ENCODE measurements at places on chromosomes 3 and 15.

- DNase-seq, result no peak
Observed at GRCh38 chr3:177127008-177127407, 70.3 kb downstream of the TBL1XR1 start.

- no peak for DNase-seq
Observed at GRCh38 chr3:119810018-119810435, 28.1 kb downstream of the NR1I2 start.

DNA sequence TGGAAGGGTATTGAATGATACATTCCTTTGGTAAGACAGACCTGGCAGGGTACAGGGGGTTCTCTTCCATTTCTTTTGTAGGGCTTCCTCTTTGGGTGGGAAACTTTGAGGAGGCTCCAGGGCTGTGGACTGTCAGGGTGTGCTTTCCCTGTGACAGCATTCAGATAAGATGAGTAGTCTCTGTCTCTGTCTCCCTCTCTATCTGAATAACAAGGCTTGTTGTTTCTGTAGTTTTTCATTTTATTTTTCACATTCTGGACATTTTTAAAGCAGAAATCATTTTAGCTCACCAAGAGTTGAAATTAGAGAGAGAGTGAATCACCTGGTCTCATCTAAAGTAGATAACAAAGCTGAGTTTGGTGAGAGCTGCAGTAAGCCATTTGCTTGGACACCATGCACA, 100.8 kb upstream of the TPM1 start:
- no peak for DNase-seq

GRCh38 chr3:71300951-71301393, 282.6 kb downstream of the FOXP1 start:
- DNase-seq, result no peak

DNA sequence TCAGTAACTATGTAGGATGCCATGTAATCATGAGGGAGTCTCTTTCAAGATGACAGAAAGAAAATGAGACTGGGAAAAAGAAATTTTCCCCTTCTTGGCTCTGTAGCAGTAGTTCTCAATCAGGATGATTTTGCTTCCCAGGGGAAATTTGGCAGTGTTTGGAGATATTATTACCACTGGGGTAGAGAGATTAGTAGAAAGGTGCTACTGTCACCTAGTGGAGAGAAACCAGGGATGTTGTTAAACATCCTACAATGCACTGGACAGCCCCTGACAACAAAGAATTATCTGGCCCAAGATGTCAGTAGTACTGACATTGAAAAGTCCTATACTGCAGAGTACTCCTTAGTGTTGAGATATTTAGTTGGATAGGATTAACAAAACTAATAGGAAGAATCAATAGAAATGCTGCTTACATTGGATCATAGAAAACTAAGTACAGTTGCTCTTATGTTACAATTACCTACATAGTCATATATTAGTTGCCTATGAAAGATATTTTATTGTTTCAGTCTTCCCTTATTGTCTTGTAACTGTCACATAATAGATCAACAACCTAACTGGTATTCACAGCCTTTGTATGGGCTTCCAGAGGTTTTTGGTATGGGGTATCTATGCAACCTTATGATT, 433.3 kb downstream of the RAP2B start:
- DNase-seq, result no peak

DNA sequence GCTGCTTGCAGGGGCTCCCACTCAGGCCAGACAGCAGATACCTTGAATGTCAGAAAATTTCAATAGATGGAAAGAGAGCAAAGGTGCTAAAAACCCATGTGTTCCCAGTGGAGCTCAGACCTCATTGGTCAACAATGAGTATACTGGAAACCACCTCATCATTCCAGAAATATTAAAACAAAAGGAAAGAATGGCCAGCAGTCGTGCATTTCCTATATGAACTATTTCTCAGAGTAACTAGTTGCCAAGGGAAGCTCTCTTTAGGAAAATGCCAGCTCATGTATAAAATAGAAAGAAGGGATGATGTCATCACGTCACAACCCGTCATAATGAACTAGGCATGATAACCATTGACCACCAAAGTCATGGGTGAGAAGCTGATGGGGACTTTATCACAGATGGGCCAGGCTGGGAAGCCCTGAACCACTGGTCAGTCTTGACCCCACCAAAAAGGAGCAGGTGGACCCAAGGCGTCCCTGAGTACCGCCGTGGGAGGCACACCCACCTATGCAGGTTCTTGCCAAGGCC, 17.5 kb downstream of the DNAJB8 start:
- DNase-seq, result no peak

DNA sequence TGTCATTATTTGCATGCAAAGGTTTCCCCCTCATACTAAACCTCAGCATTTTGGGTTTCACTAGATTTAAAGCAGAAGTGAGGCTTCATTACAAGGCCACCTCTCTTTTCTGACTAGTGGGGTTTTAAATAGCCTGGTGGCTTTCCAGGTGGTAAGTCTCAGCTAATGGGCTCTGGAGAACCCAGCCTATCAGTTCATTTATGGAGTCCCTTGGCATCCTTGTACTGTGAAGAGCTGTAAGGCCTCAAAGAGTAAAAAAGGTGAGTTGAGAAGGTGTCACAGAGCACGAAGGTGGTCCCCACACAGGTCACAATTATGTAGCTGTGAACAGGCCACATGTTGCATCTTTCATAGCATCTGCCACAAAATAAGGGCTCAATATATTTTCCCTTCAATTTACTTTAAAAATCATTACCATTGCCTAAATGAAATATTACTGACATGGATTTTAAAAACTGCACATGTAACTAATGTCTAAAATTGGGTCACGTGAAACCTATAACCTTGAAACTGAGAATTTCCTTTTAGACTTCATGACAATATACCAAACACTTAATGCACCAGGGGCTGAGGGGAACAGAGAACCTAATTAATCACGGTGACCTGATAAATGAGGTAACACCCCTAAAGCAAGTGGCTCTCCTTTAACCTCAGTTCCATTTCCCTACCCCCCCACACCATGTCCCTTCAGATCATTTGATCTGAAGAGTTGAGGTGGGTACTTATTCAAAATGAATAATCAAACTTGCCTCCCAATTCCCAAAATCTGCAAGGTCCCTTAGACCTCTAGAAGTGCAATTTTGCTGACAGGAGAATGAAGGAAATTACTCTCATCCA, 1.3 kb downstream of the NGLY1 start:
- no peak for DNase-seq
